Pulmonary artery endothelial cell (primary cell): ENCODE measurements at places on chromosomes 3 and 15. TPM values are rescaled to one million over a fixed set of nuclear protein-coding genes. Genes with fewer than 3 reads are reported as not detected.

Gene DCBLD2
- 69.0 and 71.7 TPM in 2 replicates for total RNA-seq

Gene SLC28A1
- total RNA-seq, result not detected in 2 replicates

Gene GPR27
- total RNA-seq, result not detected in 2 replicates

Gene RPL14
- total RNA-seq, result 779 and 833 TPM in 2 replicates

Gene MINAR1
- total RNA-seq, result 0.28 and 0.92 TPM in 2 replicates

Gene LARP6
- 11.4 and 23.9 TPM in 2 replicates for total RNA-seq

Gene FSTL1
- 517 and 690 TPM in 2 replicates for total RNA-seq

Gene PLA2G4D
- total RNA-seq, result not detected in 2 replicates

Gene MESP2
- total RNA-seq, result 0.14 TPM in 1 of 2 replicates, not detected in the other

Gene CADM2
- total RNA-seq, result 0.07 and 0.13 TPM in 2 replicates

Gene PLCH1
- 0.04 and 0.07 TPM in 2 replicates for total RNA-seq

Gene LRRC15
- not detected in 2 replicates for total RNA-seq

Gene GOLGA8G
- total RNA-seq, result not detected in 2 replicates

Gene SLC12A8
- total RNA-seq, result 0.20 and 0.42 TPM in 2 replicates

Gene KCNAB1
- total RNA-seq, result 0.40 and 37.9 TPM in 2 replicates

Gene LYZL4
- not detected in 2 replicates for total RNA-seq

Gene CLEC3B
- 0.11 and 0.26 TPM in 2 replicates for total RNA-seq

Gene TGM5
- not detected in 2 replicates for total RNA-seq

Gene FSIP1
- 0.46 and 0.63 TPM in 2 replicates for total RNA-seq

Gene OIP5
- 7.3 and 13.2 TPM in 2 replicates for total RNA-seq

Gene MCTP2
- 0.14 and 3.5 TPM in 2 replicates for total RNA-seq

Gene ALCAM
- total RNA-seq, result 88.3 and 129 TPM in 2 replicates

Gene RARB
- 28.9 and 32.0 TPM in 2 replicates for total RNA-seq

Gene POPDC2
- total RNA-seq, result 0.07 and 0.11 TPM in 2 replicates

Gene CHD2
- 63.8 and 67.9 TPM in 2 replicates for total RNA-seq

Gene MOBP
- total RNA-seq, result 0.07 and 0.95 TPM in 2 replicates

Gene XRN1
- 56.1 and 61.8 TPM in 2 replicates for total RNA-seq

Gene FOXB1
- not detected in 2 replicates for total RNA-seq

Gene PLA2G4F
- total RNA-seq, result not detected in 2 replicates

Gene CRYGS
- total RNA-seq, result 1.1 and 1.4 TPM in 2 replicates

Gene ACKR2
- not detected in 2 replicates for total RNA-seq

Gene OCA2
- not detected in 2 replicates for total RNA-seq

Gene MIX23
- 38.3 and 74.0 TPM in 2 replicates for total RNA-seq
